CD8-positive, alpha-beta T cell (primary cell): ENCODE measurements at places on chromosomes 3 and 15.

GRCh38 chr3:123586968-123587367 lies 2.1 kb upstream of the HACD2 start:
- no peak for DNase-seq

- no peak for DNase-seq
Measured at GRCh38 chr3:150729682-150730360, 26.1 kb upstream of the ERICH6 start.

DNA sequence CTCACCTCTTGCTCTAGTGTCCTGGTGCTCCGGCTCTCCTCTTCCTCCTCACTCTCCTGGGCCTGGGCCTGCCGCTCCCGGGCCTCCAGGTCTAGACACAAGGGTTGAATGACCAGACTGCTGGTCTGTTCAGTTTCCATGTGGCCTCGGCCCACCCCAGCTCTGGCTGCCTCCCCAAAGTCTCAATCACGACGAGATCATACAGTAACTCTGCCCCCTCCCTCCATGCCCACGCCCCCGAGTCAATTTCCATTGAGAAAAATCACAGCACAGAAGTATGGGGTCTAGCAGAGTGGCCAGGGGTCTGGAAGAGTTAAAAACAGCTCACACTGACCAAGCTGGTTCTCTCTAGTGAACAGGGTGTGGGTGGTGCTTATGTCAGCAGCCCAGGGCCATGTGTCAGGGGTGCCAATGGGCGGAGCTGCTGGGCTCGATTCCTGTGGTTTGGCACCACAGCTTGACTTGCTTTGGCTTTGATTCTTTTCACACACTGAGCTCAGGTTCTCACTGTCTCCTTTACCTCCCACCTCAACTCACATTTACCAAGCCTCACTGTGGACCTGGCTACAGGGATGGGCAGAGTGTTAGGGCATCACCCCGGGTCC lies 6.9 kb downstream of the C15orf62 start:
- DNase-seq: peak; percentile 61

- DNase-seq: no peak
Measured at GRCh38 chr3:67327582-67327981, 326.8 kb downstream of the SUCLG2 start.

GRCh38 chr15:66236806-66237375 lies 16.7 kb downstream of the MEGF11 start:
- DNase-seq: no peak

DNA sequence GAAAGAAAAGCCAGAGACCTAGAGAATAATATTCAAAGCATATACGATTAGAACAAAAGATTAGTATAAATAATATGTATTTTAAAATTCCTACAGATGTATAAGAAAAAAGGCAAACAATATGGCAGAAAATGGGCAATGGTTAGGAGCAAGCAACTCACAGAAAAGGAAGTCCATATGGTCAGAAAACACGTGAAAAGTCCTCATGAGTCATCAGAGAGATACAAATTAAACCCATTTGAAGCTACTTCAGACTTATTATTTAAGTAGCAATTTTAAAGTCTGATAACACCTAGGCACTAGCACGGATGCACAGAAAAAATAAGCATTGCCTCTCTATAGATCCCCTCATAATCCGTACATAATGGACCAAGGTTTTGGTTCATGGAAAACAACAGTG lies 25.6 kb downstream of the SLC7A14 start:
- no peak for DNase-seq

- DNase-seq: no peak
Measured at GRCh38 chr3:123161167-123161566, 40.6 kb upstream of the SEC22A start.

DNA sequence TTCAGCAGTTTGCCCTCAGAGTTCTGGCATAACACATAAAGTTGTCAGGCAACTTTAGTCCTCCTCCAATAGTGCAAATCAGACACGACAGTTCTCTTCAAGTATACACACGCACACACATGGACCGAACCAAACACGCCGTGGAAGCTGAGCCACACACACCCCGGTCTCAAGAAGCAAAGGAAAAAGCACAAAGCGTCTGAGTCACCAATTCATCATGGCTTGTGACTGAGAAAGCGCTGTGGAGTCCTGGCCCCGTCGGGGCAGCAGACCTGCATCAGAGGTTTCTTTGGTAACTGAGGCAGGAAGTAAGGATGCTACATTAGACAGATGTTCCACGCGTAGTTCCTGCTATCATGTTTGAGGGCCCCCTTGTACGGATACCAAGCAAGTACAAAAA lies 85.7 kb downstream of the VGLL4 start:
- no peak for DNase-seq

DNA sequence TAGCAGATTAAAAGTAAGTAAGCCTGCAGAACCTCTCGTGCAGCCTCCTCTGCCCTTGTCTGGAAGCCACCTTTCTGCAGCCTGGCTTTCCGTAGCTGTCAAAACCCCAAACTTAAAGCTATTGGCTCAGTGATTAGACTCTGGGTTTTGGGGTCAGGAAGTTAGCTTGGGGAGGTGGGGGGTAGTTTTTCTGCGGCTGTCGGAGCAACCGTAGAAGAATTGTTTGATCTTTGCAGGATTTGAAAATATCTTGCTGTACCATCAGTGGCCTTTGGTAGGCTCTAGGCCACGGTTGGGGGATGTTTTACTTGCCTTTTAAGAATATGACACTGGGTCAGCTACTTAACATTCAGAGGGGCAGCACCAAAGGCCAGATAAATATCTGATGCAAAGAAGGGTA lies 88.4 kb upstream of the RASGRP1 start:
- DNase-seq: peak; percentile 62

DNA sequence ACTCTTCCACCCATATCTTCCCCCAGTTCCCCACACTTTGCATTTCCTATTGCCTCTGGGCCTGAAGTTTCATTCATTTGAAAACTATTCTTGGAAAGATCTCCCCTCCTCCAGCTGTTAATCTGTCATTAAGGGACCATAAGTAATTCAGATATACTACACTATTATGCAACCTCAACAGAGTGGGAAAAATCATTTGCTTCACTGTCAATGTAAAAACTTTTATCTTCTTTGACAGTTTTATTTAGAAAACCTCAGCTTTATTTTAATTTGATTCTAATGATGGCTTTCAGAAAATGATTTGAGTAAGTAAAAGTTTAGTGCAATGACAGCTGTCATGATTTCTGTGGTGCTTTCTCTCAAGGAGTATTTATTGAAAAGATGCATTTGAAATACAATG lies 435.3 kb upstream of the KCNMB2 start:
- no peak for DNase-seq

GRCh38 chr3:35641920-35642527 lies 2.7 kb downstream of the ARPP21 start:
- DNase-seq: no peak

DNA sequence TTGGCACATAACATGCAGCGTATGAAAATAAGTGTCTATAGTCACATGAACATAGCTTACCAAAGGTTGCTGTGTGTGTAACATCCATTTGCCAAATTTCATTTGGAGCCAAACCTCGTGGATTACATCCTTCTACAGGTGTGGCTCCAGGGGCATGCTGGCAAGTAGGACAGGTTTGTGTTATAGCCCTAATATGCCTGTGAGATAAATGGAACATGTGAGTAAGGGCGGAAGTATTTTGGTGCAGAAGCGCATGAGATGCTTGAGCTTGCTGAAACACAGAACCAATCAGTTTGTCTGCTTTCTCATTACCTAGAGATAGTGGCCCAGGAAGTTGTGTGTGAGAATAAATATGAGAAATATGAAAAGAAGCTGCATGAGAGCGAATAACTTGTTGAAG lies 21.8 kb upstream of the XCR1 start:
- no peak for DNase-seq

DNA sequence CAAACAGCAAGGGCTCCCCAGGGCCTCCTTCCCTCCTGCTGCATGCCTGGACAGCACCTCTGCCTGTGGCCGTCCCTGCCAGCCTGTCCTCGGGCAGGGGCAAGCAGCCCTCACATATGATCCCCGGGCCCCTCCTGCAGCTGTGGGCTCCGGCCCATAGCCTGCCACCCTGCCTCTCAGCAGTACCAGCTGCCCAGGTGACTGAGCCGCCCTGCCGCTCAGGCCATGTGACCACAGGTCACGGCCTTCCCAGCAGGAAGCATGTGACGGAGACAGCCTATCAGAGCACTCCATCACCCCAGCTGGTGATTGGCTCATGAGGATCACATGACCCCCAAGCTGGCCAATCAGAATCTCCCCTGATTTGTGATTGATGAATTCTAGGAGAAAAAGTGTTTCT lies 23.9 kb downstream of the ALDH1L1 start:
- no peak for DNase-seq

- DNase-seq: no peak
Measured at GRCh38 chr3:20344400-20344959, 158.5 kb upstream of the SGO1 start.

GRCh38 chr15:80182611-80183261 lies 29.9 kb downstream of the FAH start:
- DNase-seq: no peak

DNA sequence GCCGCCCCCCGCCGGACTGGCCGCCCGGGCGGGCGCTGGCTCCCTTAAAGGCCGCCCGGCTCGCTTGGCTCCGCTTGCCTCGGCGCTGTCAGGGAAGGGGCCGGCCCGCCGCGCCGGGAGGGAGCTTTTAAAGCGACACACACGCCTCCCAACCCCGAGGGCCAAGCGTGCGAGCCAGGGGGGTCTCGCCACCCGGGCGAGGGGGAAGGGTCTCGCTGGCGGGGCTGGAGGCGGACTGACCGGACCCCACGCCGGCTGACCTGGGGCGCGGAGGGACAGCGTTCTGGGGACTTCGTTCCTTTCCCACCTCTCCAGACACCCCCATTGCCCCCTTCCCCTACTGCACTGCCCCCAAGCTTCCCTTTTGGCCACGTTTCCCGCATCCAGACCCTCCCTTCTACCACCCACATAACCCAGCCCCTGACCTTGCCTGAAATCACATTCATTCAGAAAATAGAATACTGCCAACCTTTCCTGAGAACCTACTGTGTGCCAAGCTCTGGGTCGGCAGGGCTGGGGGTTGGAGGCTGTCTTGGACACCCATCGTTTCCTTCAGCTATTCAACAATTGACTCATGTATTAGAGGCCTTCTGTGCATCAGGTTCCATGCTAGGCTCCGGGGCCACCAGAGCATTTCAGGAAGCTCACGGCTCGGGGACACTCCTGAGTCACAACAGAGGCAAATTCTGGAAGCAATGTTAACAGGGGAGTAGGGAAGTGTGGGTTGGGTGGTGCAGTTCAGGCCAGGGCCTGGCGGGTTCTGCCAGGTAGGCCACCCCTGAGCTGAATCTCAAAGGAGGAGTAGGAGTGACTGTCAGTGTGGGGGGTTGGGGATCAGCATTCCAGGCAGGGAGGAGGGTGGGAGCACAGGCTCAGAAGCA lies at the start of gene INSYN1:
TSS of gene INSYN1 (minus strand) at position 102 of the 881 bp plus-strand sequence. CDS start 2,221 bp downstream, outside the sequence.
- no peak for DNase-seq

DNA sequence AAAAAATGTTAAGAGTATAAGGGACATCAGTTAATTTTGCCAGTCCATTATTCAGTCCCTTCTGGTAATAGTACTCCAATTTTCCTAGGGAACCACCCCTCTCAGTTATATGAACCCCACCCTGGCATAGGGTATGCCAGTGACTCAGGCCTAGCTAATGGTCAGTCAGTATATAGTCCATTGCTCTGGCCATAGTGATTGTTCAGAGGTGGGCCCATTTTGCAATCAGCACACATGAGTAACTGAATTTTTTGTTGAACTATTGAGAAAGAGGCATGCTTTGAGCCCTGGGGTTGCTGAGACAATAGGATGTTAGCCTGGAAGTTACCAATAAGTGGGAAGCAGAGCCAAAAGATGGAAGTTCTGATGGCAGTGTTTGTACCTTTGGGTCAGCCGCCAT lies 4.1 kb downstream of the LRCH3 start:
- no peak for DNase-seq

GRCh38 chr3:58122936-58123700 lies 87.7 kb downstream of the DNASE1L3 start:
- DNase-seq: no peak

- no peak for DNase-seq
Measured at GRCh38 chr3:118978393-118978758, 56.3 kb downstream of the IGSF11 start.
